Activated CD4-positive, alpha-beta T cell treated with anti-CD3 and anti-CD28 coated beads for 24 hours (primary cell): ENCODE measurements at places on chromosomes 3 and 15.

DNA sequence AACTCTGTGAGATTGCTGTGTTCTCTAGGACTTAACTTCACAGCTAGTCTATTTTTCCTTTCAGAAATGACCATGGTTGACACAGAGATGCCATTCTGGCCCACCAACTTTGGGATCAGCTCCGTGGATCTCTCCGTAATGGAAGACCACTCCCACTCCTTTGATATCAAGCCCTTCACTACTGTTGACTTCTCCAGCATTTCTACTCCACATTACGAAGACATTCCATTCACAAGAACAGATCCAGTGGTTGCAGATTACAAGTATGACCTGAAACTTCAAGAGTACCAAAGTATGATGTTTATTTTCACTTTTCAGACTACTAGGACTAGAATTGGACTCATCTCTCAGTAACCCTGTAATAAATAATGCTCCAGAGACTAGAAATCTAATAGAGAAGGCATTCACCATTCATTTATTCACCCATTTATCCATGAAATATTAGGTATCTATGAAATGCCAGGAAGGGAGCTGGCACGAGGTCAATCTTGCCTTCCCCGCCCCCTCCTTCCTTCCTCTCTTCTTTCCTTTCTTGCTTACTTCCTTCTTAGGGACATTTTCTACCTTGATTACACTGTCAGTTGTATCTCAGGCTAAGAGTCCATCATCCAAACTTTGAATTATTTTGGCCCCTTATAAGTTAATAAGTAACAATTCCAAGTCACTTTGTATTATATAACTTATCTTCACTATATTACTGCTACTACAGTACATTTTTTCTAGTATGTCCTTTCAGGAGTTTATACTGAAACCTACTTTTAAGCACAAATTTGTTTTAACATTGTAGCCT, 91.0 kb downstream of the PPARG start:
- DNase-seq: no peak

GRCh38 chr15:85891470-85891869, 96.7 kb upstream of the KLHL25 start:
- DNase-seq: no peak

GRCh38 chr3:66472313-66473134, 28.3 kb downstream of the LRIG1 start:
- no peak for DNase-seq

DNA sequence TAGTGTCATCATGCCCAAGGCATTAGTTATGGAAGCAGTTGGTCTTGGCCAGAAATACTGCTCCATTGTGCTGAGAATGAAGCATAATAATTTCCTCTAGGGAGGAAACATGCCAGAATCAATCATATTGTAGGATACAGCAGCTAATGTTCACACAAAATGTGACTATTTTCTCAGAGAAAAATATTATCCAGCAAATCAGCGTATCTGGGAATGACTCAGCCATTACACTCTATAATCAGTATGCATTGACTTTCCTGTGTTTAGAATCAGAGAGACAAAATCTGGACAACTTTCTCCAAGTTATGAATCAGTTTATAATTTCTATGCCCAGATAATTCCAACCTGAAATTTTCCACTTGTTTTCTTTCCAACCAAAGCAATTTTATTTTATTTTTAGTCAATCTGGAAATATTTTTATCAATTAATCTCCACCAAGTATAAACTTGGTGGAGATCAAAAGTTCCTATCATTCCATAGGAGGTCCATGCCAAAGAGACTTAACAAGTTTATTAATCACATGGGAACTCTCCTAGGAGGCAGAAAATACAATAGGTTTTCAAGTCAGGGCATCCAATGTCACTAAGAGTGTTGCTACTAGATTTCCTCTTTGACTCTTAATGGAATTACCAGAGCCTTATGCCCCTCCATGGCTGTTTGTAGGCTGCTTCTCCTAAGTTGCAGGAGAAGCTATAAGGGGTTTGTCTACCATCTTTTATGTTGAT, 36.4 kb downstream of the SUCNR1 start:
- DNase-seq: no peak

DNA sequence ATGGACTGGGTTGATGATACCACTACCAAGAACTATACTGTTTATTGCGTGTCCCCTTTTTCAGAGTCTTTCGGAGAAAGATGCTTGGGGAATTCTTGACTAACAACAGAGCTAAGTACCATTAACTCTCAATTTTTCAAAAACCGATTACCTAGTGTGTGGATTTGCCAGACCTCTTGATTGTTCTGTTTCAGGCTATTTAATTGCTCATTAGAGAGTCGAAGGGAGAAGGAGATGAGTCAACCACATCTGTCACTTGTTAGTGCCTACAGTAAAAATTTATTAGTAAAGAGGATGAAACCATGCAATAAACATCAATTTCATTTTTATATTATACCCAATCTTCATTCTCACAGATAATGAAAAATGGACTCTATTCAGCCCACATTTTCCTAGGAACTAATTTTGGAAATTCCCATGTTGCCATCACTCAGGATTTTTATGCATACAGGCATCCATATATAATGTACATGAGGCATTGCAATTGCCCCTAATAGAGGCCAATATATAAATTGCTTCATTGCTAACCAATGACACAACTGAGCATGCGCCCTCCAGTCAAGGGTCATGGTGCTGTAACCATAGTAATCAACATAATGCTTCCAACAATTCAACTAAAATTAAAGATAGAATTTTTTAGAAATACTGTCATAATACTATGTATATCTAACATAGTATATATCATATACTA, 541.7 kb downstream of the TBL1XR1 start:
- DNase-seq: no peak

DNA sequence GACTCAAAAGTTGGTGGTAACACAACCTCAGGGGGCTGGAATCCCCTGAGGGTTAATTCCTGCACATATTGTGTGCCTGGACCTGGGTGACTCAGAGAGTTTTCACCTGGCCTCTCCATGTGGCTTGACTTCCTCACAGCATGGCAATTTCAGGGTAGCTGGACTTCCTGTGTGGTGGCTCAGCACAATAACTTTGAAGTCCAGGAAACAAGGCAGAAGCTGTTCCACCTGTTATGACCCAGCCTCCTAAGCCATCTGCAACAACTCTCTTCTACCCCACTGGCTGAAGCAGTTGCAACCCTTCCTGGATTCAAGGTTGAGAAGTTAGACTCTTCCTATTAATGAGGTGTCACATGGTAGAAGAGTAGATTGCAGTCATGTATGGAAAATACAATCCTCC, 58.4 kb downstream of the EDEM1 start:
- DNase-seq: no peak

GRCh38 chr3:115040673-115041286, 106.3 kb downstream of the ZBTB20 start:
- peak; percentile 1 for DNase-seq

DNA sequence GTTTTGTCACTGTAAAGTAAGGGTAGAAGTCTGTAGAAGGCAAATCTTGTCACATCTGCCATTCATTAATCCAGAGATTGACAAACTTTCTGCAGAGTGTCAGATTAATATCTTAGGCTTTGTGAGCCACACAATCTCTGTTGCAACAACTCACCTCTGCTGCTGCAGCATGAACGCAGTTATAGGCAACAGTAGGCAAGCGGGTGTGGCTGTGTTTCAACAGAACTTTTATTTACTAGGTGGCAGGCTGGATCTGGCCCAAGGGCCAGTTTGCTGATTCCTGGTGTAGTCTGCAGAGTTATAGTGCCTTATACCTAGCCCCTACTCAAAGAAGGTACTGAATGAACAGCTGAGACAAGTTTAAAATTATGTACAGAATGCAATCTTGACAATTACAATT, 396.7 kb downstream of the FOXP1 start:
- DNase-seq: no peak

- no peak for DNase-seq
Observed at GRCh38 chr3:105448338-105448982, 81.8 kb downstream of the ALCAM start.
